Hippocampal formation (tissue), 2 donors: ENCODE measurements at places on chromosomes 1 and 21.

DNA sequence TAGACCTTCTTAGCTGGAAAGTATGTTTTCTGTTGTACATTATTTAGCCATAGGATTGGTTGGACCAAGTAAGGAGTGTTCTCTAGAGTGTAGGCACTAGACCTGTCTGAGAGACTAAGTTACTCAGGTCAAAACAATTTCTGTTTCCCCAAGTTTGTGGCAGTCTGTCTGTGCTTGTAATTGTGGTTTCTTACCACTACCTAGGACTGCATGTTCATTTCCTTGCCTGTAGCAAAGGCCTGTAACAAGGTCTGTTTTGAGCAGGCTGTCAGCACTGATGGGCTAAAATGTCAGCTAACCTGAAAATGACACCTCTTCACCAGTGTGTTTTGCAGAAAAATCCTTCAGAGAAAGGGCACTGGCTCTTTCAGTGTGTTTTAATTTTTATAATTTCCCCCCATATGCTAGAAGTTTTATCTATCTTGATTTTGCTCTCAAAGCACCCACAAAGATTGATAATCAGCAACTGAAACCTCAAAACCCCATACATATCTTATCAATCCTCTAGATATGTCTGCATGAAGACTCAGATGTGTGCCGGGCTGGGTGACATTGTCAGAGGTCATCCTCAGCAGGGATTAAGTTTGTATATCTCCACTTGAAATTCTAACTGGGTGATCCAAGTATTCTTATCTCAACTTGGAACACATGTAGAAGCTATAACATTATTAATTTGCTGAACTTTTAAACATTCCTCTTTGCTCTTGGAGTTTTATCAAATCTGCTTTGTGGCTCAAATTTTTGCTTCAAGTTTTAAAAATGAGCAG, 50.7 kb upstream of the ST6GALNAC3 start:
- DNase-seq, result no peak

- DNase-seq, result no peak
These were observed 113.0 kb upstream of the VAMP3 start for GRCh38 chr1:7658099-7658498.

DNA sequence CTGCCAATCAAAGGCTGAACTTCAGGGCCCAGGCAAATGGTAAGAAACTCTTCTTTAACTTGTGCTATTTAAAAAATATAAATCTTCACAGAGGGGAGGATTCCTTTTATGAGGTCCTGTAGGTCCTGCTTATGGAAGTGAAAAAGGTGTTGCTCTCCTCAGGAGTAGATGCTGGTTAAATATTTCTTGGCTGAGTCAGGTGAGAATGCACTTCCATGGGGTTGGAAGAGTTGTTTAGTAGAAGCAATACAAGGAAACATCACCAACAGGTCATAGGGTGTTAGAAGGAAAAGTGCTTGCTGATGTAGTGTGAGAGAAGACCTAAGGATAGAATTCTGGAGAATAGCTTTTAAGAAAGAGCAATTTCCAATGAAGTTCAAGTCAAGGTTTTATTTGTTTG, 42.2 kb upstream of the ATP1A1 start:
- no peak for DNase-seq

- DNase-seq, result no peak
These were observed 272.9 kb upstream of the C1orf174 start for GRCh38 chr1:4172644-4173599.
